T-helper 2 cell treated with Interferon-gamma antibody and Interleukin-4, amounts not matched to agents 100 ng/mL and 5 ng/mL, for 36 hours (primary cell): ENCODE measurements at places on chromosomes 16 and 17. TPM values are rescaled to one million over a fixed set of nuclear protein-coding genes. Genes with fewer than 3 reads are reported as not detected.

TBC1D3E gene
- total RNA-seq = not detected in 2 replicates

AXIN1 gene
- total RNA-seq = 31.1 TPM in 2 replicates

NUTF2 gene
- total RNA-seq = 138 and 143 TPM in 2 replicates

KLHL10 gene
- total RNA-seq = 0.07 and 0.09 TPM in 2 replicates

MAPT gene
- total RNA-seq = 0.20 and 0.30 TPM in 2 replicates

PRKCA gene
- total RNA-seq = 106 and 112 TPM in 2 replicates

IRX3 gene
- total RNA-seq = 0.66 and 1.0 TPM in 2 replicates
